A549 treated with AZD2906 at 1 μM for 4 hours (cell line): ENCODE measurements at places on chromosomes 11 and 22. TPM values are rescaled to one million over a fixed set of nuclear protein-coding genes. Genes with fewer than 3 reads are reported as not detected.

OR8D2 gene
- not detected in 5 replicates for total RNA-seq

KCNJ1 gene
- total RNA-seq, result 0.03 TPM in 1 of 5 replicates, not detected in the others

CYTH4 gene
- 0.49 to 0.79 TPM (median 0.59 TPM) in 5 replicates for total RNA-seq

ZNF280B gene
- total RNA-seq, result 1.1 to 1.8 TPM (median 1.3 TPM) in 5 replicates

ABCG4 gene
- 0.27 to 0.52 TPM (median 0.33 TPM) in 5 replicates for total RNA-seq

CRYBB3 gene
- total RNA-seq, result 0.09 to 0.18 TPM in 2 of 5 replicates, not detected in the others

C11orf97 gene
- total RNA-seq, result not detected in 5 replicates

PRAME gene
- total RNA-seq, result 90.0 to 109 TPM (median 99.8 TPM) in 5 replicates

BTG4 gene
- 0.10 to 0.23 TPM (median 0.18 TPM) in 4 of 5 replicates, not detected in the other for total RNA-seq

MMP8 gene
- total RNA-seq, result not detected in 5 replicates

CNIH2 gene
- total RNA-seq, result 2.1 to 3.0 TPM (median 2.3 TPM) in 5 replicates
